ENCODE measurements at places on chromosomes 1 and 21.

DNA sequence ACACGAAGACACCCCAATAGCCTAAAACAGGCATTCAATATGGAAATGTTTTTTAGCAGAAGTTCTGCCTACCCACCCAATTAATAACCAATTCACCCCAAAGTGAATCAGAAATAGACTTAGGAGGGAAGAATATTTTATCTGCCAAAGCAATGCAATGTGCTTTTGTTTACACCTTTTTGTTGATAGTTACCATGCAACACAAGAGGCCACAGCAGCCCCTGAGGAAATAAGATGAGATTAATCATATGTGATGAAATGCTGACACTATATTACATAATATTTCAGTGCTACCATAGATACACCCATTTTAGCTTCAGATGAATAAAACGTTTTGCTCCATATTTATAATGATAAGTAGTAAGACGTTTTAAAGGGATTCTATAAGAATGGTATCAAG lies 60.9 kb upstream of the RGS2 start:
- DNase-seq: no peak

DNA sequence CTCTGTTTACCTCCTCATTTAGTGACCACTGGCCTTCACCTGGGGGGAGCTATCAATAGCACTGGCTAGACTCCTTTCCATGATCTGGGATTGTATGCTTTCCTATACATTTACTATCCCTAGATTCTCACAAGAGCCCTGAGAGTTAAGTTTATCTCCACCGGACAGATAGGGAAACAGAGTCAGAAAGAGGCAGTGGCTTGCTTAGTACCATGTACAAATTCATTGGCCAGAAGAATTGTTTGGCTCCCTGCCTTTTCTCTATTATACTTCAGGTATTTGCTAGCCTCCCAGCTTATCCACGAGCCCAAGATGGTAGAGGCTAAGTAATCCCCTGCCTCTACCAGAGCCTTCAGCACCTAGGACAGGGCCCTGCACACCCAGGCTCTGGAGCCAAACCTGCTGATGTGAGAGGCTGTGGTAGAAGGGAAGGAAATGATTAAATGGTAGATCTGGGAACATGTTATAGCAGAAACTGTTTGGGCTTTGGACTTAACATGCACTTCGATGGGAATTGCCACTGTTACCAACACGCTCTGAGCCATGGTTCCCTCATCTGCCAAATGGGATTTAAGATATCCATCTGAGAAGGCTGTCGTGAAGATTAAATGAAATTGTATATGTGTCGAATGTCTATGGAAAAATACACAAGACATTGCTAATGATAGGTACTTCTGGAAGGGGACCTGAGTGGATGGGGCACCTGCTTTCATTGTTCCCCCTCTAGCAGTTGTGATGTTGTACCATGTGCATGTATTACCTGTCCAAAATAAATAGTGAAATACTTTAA lies 3.1 kb upstream of the BLACAT1 start:
- DNase-seq: no peak

GRCh38 chr1:18866314-18866713 lies 6.9 kb upstream of the TAS1R2 start:
- no peak for DNase-seq

GRCh38 chr1:200838676-200839445 lies 33.9 kb upstream of the GPR25 start:
- DNase-seq: no peak

DNA sequence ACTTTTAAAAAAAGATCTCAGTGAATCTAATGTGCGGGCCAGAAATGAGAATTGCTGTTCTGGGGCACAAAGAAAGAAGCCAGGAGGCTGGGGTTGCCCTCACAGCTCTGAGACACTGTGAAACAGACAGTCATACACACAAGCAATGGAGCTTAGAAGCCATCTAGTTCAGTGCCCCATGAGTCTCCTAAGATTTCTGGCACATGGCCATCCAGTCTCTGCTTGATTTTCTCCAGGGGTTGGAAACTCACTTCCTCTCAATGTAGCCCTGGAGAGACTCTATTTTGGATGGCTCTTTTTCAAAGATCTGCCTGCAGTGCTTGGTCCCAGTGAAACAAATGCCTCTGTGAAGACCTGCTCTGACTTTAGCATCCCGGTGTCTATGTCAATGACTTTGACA lies 38.6 kb downstream of the KCNN3 start:
- DNase-seq: no peak

DNA sequence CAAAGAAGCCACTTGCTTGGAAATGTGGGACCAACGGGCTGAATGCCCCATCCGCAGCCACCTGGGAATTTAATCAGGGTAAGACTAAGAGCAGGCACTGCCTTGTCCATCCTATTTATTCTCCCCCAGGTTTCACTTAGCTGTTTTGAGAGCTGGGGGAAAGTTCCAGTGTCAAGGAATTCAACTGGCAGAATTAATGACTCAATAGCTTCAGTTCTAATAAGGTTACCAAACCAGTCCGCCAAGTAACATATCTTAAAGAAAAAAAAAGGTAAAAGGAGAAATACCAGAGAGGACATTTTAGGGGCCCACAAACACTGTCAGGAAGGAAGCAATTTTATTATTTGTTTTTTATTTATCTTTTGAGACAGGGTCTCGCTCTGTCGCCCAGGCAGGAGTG lies 157.6 kb upstream of the SOD1 start:
- DNase-seq: no peak

GRCh38 chr1:203144661-203145060 lies 17.1 kb downstream of the ADORA1 start:
- no peak for DNase-seq

DNA sequence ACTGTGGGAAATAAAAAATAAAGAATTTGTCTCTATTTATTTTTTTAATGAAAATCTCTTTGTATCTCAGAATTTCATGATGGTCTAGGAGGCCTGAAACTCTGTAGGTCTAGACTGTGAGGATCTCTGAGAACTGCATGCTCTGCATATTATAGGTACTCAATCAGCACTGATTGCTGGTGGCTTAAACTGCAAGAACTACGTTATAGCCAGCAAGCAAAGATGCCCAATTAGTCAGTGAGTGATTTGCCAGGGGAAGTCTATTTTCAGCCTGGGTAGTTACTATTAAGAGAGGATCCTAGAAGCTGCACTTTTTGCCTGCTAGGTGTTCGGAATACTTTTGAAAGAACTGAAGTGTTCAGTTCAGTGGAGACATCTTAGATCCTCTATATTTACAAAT lies 87.4 kb downstream of the GPR52 start:
- DNase-seq: no peak

GRCh38 chr1:10517677-10517982 lies 42.9 kb downstream of the PEX14 start:
- no peak for DNase-seq

GRCh38 chr1:15951341-15952153 lies 24.4 kb downstream of the ZBTB17 start:
- no peak for DNase-seq

DNA sequence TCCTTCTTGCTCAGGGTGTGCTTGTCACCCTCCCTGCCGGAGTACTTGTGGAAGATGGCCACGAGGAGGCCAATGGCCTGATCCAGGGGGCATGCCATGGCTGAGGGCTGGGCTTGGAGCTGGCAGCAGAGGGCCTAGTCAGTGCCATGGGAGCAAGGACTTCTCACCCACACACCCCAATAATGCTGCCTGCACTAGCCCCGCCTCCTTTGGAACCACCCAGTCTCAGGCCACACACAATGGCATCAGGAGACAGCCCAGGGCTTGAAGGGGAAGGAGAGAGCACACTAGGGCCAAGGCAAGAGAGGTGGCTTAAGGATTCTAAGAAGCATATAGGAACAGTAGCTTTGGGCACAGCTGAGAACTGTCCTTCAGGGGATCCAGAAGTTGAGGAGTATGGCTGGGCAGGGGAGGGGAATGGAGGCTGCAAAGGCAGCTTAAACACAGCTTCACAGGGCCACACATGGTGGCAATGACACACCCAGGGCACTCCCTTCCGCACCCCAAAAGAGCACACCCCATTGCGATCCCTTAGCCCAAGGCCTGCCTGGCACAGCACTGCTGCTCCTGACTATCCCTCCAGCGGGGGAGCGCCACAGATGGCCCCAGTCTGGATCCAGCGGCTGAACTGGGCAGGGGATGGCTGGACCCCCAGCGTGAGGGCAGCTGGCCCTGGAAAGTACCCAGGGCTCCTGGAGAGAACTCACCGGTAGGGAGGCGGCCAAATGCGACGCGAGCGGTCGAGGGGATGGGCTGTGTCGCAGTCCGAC lies at the start of gene S100A6:
S100A6 (minus strand) TSS at position 750 of the 770 bp plus-strand sequence; CDS start at position 98, 652 bp downstream.
- no peak for DNase-seq

GRCh38 chr1:17554954-17555353 lies 15.5 kb downstream of the ARHGEF10L start:
- DNase-seq: no peak

- DNase-seq: no peak
These were observed 5.0 kb downstream of the PHC2 start for GRCh38 chr1:33425900-33426299.

GRCh38 chr21:17118638-17119384 lies 394.0 kb upstream of the CXADR start:
- no peak for DNase-seq

GRCh38 chr1:24705260-24706073 lies 39.8 kb upstream of the CLIC4 start:
- DNase-seq: peak; percentile 87

- DNase-seq: peak; percentile 32
These were observed 105.0 kb downstream of the KIAA0319L start for GRCh38 chr1:35452106-35452774.

DNA sequence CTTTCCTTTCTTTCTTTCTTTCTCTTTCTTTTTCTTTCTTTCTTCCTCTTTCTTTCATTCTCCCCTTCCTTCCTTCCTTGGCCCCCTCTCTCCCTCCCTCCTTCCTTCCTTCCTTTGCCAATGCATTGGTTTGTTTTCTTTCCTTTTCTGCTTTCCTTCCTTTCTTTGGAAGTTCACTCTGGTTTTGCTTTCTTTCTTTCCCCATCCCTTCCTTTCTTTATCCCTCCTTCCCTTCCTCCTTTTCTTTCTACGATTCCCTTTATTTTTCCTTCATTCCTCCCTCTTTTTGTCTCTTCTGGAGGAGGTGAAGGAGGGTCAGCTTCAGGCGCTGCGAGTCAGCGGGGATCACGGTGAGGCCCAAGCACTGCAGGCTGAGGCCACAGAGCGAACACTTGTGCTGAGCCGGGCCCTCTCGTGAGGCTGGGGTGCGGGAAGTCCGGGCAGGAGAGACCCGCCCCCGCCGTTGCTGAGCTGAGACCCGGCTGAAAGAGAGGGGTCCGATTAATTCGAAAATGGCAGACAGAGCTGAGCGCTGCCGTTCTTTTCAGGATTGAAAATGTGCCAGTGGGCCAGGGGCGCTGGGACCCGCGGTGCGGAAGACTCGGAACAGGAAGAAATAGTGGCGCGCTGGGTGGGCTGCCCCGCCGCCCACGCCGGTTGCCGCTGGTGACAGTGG lies 1.5 kb downstream of the SIM2 start:
- no peak for DNase-seq

DNA sequence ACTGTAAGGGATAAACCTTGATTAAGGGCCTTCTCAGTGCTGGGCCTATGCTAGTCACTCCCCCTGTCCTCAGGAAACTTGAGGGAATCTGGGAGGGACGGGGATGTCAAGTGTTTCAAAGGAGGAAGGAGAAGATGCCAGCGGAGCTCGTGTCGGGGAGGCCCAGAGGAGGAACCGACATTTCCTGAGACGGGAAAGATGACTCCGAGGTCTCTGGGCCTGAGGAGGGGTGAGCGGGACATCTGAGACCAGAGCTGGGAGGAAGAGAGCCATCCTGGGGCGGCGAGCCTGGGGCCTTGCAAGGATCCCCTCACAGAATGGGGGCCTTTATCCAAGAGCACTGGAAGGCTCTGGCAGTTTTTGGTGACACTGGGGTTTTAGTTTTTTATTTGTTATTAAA lies 10.4 kb downstream of the SLC66A1 start:
- no peak for DNase-seq

GRCh38 chr21:37546299-37546908 lies 179.8 kb downstream of the DYRK1A start:
- DNase-seq: no peak

- DNase-seq: no peak
These were observed 86.4 kb downstream of the KCNK1 start for GRCh38 chr1:233700338-233700737.

DNA sequence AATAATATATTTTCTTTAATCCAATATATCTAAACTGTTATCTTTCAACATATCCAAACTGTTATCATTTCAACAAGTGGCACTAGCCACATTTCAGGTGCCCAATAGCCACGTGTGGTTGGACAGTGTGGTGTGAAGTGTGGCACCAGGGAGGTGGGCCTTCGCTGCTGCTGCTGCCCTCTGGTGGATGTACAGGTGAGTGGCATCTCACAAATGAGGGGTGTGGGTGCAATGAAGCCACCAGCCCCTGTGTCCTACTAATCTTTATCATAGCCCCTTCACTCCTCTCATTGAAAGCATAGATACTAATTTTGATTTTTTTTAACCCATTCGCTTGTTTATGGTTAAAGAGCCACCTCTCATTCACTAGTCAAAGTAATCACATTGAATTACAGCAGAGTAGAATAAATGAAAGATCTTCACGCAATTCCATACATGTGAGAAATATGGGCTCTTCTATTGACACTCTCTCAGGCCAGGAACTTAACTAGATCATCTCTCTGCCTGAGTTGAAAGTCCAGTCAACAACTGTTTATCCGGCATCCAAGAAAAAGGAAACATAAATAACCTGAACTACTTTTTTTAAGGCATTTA lies 499.2 kb downstream of the OMA1 start:
- DNase-seq: no peak

DNA sequence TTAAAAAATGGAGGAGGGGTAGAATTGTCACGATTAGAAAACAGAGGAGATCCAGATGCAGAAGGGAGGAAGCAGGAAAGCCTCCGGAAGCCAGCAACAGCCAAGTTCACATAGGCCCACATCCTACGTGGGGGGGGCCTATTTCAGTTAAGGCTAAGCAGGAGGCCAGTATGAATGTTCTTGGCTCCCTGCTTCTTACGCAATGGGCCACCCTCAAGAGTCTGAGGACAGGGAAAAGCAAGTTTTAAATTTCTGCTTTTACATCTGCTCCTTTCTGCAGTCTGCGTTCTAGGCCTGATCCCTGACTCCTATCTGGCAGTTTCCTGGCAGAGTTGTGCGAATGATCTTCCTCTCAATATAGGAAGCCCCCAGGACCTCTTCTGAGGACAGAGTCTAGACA lies 30.6 kb downstream of the RABIF start:
- no peak for DNase-seq

GRCh38 chr1:108657356-108658080 lies 3.4 kb downstream of the HENMT1 start:
- no peak for DNase-seq

Data from AG04450 (cell line).